ENCODE measurements at places on chromosomes 16 and 17.

DNA sequence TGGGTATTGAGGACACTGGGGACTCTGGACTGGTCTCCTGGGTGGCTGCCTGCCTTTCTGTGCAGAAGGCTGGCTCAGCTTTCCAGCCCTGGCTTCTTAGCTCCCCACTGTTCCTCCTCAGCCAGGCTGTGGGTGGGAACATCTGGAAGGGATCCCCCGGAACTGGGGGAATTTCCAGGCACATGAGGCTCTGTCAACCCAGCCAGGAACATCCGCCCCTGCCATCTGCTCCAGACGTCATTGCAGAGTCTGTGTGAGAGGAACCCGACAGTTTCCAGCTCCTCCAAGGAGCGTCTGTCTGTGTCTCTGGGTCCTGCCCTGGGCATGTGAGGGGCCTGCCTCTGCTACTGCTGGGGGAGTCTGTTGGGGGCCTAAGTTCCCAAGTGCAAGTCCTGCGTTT is 36.2 kb upstream of the CRHR1 start:
- no peak for DNase-seq

GRCh38 chr16:19883296-19883965 is 1.2 kb downstream of the GPRC5B start:
- DNase-seq = peak; percentile 25

- DNase-seq = no peak
Measured at GRCh38 chr17:73378974-73379470, 67.2 kb upstream of the CDC42EP4 start.

DNA sequence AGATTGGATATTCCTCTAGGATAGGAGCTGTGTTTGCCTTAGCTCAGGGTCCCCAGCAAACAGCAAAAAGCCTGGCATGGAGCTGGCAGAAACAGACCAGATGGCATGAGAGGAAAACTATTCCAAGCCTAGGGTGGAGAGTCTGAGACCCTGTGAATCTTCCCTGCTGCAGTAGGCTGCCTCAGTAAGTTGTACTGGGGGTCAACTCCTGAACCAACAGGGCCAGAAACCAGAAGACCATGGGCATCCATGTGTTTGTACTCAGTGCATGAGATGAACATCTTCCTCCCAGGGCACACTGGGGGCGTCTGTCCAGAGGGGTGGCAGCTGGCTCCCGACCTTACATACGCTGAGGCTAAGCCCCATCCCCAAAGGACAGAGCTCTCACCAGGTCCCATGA is 214.4 kb downstream of the C16orf78 start:
- DNase-seq = no peak

DNA sequence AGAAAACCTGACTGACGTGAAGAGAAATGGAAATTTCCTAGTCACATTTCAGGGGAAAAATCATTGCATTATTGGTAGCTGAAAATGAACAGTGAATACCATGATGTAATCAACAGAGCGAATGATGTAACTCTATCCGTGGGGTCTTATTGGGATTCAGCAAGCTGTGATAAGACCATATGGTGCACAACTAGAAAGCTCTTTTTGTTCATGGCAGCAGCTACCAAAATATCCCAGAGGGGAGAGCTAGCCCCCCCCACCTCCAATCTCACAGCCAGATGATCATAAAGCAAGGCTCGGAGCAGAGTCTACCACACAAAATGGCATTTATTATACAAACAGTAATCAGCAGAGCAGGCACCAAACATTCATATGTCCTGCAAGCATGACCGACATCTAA is 22.2 kb upstream of the DNAH17 start:
- DNase-seq = peak; percentile 8

DNA sequence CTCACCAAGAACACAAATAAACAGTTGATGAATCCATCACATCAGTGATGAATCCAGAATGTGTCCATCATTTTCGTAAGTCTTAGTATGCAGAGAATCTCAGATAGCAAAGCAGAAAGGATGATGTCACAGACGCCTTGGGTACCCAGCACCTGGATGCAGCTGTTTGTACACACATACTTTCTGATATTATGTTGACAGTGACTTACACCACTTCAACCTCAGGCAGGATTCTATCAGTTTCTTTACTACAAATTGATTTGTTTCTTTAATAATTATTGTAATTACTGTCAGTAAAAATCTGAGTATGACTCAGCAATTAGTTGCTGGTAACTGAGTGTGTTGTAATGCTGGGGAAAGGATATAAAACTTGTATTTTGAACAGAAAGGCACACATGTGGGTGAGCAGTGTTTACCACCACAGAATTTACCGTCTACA is 159.8 kb downstream of the RPTOR start:
- DNase-seq = peak; percentile 38

DNA sequence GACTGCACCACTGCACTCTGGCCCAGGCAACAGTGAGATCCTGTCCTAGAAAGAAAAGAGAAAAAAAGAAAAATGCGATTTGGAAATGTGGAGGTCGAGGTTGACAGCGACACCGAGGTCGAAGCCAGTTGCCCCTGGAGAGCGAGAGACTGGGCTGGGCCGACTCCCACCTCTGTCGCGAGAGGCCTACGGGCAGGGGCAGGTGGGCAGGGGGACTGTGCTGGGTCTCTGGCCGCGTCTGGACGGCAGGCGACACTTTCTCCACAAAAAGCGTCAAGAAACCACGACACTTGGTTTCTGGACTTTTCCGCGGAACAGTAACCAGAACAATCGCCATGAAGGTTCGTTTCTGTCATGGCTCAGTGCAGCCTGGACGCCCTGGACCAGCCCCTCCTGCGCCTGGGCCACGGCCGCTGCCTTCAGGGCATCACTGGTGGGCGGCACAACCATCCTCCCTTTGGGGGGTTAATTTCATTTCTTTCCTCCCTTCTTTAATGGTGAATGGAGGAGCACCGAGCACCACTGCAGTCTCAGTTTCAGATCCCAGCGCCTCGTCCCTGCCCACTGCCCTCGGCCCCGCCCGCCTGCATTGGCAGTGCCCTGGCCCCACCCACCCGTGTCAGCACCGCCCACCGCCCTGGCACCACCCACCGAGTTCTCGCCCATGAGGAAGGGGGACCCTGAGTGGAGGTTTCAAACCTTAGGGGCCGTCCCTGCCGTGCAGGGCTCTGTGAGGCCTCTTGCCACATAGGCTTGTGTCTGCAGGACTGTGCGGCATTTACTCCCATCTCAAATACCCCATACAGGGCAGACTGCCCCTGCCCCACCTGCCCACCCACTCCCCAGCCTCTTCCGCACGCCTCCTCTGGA is 18.5 kb upstream of the CDH15 start:
- no peak for DNase-seq

GRCh38 chr17:77427391-77427991 is 286.7 kb downstream of the SEC14L1 start:
- peak; percentile 89 for DNase-seq

GRCh38 chr17:6502142-6502541 is 54.2 kb downstream of the PITPNM3 start:
- no peak for DNase-seq
